ENCODE measurements at places on chromosomes 1 and 21.

- no peak for DNase-seq
These were observed 11.6 kb downstream of the DNASE2B start for GRCh38 chr1:84409888-84410287.

DNA sequence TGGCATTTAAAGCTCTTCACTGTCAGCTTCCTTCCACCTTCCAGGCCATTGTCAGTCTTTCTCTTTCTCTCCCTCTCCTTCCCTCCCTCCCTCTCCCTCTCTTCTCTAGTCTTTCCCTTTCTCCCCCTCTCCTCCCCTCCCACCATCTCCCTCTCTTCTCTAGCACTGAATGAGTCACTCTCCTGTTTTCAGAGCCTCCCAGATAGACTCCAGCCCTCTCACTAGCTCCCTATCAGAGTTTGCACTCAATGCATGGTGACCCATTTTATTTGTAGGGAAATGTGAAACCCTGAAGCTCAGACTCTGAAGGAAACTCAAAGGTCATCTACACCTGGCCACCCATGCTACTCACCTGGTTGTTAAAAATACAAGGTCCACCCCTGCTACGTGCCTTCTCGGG lies 4.4 kb upstream of the MATN1 start:
- DNase-seq: no peak

DNA sequence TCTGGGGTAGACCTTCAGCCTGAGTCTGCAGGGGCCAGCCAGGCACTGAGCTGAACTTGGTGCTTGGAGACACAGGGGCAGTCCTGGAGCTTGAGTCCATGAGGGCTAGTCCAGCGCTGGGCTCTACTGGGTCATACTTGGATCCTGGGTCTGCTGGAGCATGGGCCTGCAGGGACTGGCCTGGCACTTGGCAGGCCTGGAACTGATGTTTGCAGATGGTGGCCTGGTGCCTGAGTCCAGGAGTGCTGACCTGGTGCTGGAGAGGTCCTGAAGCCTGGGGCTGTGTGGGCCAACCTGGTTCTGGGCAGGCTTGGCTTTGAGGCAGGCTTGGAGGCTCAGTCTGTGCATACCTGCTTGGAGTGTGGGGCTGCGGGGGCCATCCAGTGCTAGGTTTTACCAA lies 143.4 kb upstream of the DSCAM start:
- DNase-seq: no peak

DNA sequence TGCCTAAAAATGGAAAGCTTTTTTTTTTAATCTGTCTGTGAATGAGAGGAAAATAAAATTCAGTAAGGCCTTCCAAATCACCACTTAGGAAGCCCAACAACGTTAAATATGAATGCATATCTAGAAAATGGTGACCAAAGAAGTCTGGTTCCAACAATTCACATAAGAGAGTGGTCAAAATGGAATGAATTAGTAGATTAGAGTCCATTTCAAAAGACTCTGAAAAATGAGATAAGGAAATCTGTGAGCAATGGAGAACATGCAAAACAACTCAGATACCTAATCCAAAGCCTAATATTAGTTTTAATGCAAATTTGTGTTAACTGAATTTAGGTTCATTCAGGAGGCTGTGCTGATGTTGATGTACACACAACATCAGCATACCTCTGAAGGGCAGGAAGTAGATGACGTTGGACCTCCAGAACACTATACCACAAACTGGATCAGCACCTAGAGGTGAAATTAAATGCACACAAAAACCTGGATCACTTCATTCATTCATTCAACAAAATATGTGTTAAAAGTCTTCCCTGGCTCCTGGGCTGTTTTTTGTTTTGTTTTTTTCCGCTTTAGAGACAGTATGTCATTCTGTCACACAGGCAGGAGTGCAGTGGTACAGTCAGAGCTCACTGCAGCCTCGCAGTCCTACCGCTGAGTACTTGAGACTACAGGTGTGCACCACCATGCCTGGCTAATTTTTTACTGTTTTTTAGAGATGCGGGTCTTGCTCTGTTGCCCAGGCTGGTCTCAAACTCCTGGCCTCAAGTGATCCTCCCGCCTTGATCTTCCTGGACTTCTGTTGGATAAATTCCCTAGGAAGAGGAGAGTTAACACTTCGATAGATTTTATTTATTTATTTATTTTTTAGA lies 4.9 kb upstream of the BRWD1 start:
- DNase-seq: no peak

GRCh38 chr1:28917757-28918118 lies 3.4 kb downstream of the EPB41 start:
- no peak for DNase-seq

- peak; percentile 70 for DNase-seq
These were observed at the start of gene HPDL for GRCh38 chr1:45326627-45327623. Gene HPDL (plus strand): TSS chr1:45326895. CDS start chr1:45327149, 254 bp downstream.

DNA sequence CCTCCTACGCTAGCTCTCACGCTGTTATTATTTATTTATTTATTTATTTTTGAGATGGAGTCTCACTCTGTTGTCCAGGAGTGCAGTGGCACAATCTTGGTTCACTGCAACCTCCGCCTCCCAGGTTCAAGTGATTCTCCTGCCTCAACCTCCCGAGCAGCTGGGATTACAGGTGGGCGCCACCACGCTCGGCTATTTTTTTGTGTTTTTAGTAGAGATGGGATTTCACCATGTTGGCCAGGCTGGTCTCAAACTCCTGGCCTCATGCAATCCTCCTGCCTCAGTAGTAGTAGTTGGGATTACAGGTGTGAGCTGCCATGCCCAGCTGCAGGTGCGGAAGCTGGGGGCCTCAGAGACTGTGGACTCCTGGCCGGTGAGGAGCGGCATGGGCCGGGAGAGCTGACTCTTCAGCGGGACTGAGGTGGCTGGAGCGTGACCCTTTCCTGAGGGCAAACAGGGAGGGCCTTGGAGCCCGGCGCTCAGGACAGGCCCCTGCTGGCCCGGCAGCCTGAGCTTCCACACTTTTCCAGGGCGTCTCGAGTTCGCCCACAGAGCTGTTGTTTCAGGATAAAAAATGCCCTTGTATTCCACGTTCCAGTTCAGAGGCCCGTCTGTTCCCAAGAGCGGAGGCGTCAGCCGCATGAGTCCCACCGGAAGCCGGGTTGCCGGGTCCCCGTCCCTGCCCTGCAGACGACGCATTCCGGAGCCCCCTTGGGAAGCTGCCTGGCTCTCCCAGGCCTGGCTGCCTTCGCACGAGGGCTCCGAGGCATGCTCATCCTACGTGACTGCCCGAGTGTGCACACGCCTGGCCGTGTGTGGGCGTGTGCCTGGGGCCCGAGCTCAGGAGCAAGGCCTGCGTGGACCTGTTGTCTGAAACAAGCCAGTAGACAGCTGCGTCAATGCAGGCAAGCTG lies 126.2 kb downstream of the SIK1 start:
- no peak for DNase-seq

GRCh38 chr1:92879316-92879968 lies 47.6 kb downstream of the RPL5 start:
- DNase-seq: no peak

- DNase-seq: peak; percentile 64
These were observed 29.1 kb upstream of the GRHL3 start for GRCh38 chr1:24289937-24290595.

- DNase-seq: no peak
These were observed 124.6 kb upstream of the RUNX3 start for GRCh38 chr1:25054526-25055323.

DNA sequence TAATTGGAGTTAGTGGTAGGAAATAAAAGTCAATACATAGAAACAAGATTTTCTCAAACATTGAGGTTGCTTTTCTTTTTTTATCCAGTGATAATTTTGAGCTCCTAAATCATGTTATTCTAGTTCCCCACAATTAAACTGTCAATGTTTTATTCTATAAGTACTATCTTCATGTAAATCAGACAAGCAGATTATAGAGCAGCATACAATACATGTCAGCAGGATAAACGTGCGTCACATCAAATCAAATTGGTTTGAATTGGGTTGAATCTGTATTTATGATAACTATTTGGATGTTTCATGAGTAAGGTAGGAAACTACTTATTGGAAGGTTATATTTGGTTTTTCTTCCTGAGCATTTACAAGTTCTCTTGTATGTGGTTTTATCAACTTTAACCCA lies 2028.7 kb downstream of the NCAM2 start:
- DNase-seq: no peak

GRCh38 chr1:226697929-226698544 lies 41.0 kb downstream of the ITPKB start:
- no peak for DNase-seq

- no peak for DNase-seq
These were observed 5.1 kb downstream of the ST6GALNAC3 start for GRCh38 chr1:76079475-76080227.

- no peak for DNase-seq
These were observed 115.5 kb downstream of the PTPN14 start for GRCh38 chr1:214435867-214436266.

- DNase-seq: no peak
These were observed 49.4 kb downstream of the KIF21B start for GRCh38 chr1:200973937-200974657.

DNA sequence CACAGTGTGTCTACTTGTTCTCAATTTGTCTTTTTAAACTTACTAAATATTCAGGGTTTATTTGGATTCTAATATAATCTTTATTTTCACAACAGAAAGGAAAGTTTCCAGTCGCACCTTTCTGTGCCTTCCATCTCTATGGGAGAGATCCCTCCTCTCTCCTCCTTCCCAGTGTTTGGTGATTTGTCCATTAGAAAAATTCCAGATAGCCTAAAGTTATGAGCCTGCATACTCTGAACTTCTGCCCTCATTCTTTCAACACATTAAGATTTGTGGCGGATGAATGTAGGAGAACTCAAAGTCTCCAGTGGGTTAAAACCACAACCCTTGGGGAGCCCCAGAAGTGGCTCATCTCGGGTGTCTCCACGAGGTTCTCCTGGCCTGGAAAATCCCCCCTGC lies 3.6 kb downstream of the NHLH2 start:
- DNase-seq: no peak

DNA sequence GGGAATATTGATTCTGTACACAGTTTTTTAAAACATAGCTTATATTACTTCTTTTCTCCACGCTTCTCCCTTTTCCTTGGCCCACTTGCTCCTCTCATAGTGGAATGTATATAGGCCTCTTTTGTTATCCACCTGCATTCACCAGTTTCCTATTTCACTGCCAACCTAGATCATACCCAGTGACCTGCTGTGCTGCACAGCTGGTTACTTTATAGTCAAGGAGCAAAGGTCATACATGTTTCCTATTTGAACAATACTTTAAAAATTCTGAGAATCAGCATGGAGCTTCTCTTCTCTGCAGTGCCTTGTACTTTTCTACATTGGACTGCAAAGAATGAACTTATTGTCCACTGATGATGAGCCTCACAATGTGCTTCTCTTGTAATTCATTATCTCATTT lies 4.3 kb upstream of the SLC35D1 start:
- DNase-seq: no peak

- DNase-seq: peak; percentile 4
These were observed 12.1 kb downstream of the TIE1 start for GRCh38 chr1:43312663-43313515.

GRCh38 chr1:244639561-244639960 lies 13.4 kb upstream of the DESI2 start:
- no peak for DNase-seq

GRCh38 chr1:18967066-18967690 lies 10.7 kb upstream of the IFFO2 start:
- no peak for DNase-seq

- no peak for DNase-seq
These were observed 72.3 kb upstream of the NTPCR start for GRCh38 chr1:232878086-232878485.

- DNase-seq: no peak
These were observed 5.6 kb upstream of the RPTN start for GRCh38 chr1:152164517-152165136.

DNA sequence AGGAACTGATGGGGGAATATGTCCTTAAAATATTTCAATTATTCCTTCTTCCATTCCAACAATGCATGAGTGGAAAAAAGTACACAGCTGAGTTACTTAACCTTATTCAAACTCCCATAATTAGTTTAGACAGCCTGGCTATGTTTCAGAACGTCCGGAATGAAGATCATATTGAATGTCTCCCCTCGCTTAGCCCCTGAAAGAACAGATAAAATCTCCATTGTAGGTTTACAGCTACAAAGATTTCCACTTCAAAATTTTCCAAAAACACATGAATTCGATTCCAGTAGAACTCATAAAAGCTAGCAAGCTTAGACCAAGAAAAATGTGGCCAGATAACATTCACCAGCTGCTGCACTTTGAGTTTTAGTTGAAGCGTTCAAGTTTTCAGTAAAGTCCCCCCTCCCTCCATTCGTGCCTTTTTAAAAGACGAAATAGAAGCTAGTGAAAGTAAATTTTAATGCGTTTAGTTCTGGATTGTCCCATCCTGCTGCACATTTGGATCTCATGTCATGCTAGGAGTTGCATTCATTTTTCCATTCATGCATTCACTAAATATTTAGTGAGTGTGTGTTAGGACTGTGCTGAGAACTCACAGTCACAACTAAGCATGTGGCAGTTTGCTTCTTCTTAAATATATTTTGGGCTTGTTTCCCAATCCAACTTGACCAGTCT lies 29.4 kb upstream of the SSX2IP start:
- no peak for DNase-seq

GRCh38 chr1:101008229-101008834 lies 17.3 kb downstream of the DPH5 start:
- DNase-seq: no peak

DNA sequence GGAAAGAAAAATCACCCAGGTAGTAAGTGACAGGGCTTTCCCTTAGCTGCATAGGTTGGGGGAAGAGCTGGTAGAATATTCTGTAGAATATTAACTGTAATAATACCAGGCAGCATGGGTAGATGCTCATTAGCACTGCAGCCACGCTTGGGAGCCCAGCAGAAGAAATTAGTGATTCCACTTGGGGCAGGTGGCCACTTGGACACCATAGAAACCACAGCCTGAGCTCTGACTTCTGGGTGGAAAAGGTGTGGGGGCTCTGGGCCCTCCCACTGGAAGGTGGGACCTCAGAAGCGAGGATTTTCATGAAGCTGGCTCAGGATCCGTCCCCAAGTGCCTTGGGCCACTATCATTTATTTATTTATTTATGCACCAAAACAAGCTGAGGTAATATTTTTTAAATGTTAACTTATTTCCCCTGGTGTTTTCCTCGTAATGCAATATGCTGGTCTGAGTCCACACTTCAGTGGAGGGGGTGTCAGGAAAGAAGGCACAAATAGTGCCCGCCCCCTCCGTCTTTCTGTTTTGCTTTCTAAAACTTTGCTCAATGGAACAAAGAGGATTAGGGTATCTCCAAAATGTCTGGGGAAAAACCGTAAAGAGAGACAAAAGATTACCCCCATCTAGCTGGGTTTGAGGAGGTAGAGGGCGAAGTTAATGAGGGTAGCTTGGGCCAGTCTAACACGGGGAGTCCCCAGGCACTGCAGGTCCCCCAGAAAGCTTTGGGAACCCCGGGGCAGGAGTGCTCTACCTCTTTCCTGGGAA lies 75.2 kb upstream of the GADD45A start:
- no peak for DNase-seq
